ENCODE measurements at places on chromosomes 4 and X.

GRCh38 chr4:143653031-143653430 lies 47.4 kb downstream of the FREM3 start:
- no peak for DNase-seq

GRCh38 chrX:123975180-123975579 lies 13.7 kb downstream of the STAG2 start:
- DNase-seq: no peak

DNA sequence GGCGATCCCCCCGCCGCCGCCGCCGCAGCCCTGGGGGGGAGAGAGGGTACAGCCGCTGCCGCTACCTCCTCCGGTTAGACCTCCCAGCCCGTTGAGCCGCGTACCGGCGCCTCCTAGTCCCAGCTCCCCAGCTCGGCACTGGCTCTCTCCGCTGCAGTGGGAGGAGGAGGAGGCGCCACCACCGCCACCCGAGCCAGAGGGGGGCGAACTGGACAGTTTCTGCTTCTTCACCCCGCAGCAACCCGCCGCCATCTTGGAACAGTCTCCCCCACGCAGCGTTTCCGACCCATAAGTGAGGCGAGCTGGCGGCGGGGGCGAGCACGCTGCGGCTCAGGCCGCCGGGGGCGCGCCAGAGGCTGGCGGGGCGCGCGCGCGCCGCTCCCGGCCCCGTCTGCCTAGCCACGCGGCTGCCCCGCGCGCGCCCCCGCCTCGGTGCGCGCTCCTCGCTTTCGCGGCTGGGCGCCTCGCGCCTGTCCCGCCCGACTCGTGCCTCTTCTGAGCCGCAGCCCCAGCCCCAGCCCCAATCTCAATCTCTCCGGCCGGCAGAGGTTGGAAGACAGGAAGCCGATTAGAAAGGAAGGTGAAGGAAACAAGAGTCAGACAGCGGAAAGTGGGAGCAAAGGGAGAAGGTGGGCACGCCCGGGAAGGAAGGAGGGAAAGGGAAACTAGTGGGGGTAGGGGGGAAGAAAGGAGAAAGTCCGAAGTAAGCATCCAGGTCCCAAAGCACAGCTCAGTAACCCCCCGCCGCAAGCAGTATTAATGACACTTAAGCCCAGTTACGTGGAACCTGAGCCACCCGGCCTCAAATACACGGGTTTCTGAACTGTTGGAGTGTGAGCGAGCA lies at the start of gene AMMECR1:
AMMECR1 (minus strand) TSS at position 266 of the 844 bp plus-strand sequence; CDS start at position 252, 14 bp downstream.
- DNase-seq: peak; percentile 83

GRCh38 chr4:149031399-149031798 lies 589.2 kb upstream of the NR3C2 start:
- DNase-seq: no peak

- DNase-seq: no peak
Observed at GRCh38 chr4:1770245-1770644, 22.8 kb upstream of the FGFR3 start.

GRCh38 chrX:8390771-8391170 lies 73.9 kb upstream of the VCX3B start:
- DNase-seq: no peak

DNA sequence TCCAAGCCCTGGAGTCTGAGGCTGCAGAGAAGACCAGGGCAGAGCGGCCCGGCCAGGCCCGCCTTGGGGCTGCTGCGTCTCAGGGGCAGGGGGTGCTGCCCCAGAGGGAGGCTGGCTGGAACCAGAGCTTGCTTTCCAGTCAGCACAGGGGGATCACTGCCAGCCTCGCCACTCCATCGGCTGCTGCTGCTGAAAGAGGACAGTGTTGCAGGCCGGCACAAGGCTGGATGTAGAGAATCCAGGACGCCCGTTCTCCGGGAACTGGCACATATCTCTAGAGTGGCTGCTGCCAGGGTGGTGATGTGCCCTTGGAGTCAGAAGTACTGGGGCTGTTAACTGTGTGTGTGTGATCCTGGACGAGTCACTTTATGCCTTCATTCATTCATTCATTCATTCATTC lies 31.9 kb upstream of the SORCS2 start:
- DNase-seq: no peak

DNA sequence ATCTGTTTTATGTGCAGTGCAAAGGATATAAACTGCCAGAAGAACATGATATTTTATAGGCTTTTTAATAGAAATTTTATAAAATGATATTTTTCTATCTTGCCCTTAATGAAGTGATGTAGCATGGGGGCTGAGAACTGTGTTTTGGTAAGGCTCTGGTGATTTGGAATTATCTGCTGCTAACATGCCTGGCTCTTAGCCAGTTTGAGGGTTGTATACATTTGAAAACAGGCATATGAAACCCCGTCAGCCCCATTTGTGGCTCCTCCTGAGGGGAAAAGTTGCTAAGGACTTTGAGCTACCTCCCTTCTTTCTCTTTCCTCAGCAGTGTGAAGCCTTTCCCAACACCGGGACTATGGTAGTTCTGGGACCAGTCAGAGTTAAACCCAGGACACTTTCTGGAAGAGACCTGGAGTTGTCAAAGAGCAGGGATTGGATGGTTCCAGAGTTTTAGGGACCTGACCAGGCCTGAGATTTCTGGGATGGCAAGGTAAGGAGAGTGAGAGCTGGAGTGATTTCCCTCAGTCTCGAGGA lies 4.7 kb downstream of the SFRP2 start:
- DNase-seq: no peak

- DNase-seq: no peak
Observed at GRCh38 chrX:109782994-109783700, 50.1 kb upstream of the ACSL4 start.

- no peak for DNase-seq
Observed at GRCh38 chr4:125735102-125735501, 420.3 kb downstream of the FAT4 start.

DNA sequence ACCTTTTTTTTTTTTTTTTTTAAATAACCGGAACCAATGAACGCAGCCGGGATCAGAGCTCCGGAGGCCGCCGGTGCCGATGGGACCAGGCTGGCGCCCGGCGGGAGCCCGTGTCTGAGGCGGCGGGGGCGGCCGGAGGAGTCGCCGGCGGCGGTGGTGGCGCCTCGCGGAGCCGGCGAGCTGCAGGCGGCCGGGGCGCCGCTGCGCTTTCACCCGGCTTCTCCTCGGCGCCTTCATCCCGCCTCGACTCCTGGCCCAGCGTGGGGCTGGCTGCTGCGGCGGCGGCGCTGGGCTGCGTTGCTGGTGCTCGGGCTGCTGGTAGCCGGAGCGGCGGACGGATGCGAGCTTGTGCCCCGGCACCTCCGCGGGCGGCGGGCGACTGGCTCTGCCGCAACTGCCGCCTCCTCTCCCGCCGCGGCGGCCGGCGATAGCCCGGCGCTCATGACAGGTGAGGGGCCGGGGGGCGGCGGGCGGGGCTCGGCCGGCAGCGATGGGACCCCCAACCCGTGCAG lies 337 bp downstream of the STIM2 start:
- DNase-seq: peak; percentile 59

DNA sequence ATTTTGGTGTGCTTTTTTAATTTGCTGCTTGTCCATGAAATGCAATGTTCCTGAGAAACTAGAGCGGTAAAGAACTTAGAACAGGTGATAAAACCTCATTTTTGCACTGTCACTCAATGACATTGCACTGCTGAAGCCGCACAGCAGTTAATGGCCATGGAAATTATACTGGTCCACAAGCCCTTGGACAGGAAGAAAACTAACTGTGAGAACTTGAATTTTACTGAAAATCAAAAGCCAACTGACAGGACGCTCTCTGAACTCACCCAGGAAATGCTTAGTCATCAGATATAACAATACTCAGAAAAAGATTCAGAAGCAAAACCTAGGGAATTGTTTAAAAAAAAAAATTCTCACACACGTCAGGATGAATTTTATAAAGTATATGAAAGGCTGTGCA lies 246.4 kb upstream of the SLC7A11 start:
- DNase-seq: no peak

DNA sequence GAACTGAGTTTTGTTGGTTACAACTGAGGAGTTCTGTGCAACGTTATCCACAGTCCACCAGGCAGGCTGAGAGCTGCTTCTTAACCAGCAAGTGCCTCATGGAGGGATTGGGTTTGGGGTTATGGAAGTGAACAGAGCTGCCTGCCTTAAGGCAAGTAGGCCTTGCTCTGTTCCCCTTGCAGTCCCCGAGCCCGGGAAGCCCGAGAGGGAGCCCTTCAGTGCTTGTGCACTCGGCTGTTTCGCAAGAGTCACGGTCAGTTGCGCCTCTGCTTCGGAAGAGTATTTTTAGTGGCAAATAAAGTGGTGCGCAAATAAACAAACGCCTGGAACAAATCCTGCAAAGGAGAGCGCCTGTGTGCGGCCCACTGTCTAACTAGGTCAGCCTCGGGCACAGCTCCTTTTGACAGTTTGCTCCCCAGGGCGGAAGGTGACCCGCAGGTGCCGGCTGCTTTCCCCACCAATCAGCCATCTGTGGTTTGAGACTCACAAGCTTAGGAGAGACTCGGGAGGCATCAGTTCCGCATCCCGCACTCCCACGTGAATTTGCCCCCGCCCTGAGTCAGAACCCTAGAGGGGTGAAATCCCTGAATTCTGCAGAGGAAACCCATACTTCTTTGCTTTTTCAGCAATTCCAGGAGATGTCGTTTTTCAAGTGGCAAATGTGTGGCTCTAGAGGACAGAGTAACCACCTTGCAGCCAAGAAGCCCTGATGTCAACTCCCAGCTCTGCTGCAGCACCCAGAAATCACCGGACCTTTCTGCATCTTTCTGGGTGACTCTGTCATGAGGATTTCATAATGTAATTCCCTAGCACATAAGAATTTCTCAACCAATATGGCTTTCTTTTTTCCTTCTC lies 56.8 kb downstream of the LGI2 start:
- DNase-seq: no peak

All from activated naive CD4-positive, alpha-beta T cell treated with anti-CD3 and anti-CD28 coated beads, Interleukin-2, amount 50 U/mL, for 16 hours (primary cell).